Occipital lobe (tissue), 3 donors: ENCODE measurements at places on chromosomes 5 and 9. TPM values are rescaled to one million over a fixed set of nuclear protein-coding genes. Genes with fewer than 3 reads are reported as not detected.
A peak's percentile ranks its signal among the peaks of the same experiment; 100 is the strongest.

- no peak for DNase-seq
Measured at GRCh38 chr9:37251452-37251851, 131.1 kb downstream of the ZCCHC7 start.

Gene DNAH5
- total RNA-seq, result 5.5 TPM

GRCh38 chr5:145712245-145712644 lies 122.9 kb downstream of the PRELID2 start:
- no peak for DNase-seq

DNA sequence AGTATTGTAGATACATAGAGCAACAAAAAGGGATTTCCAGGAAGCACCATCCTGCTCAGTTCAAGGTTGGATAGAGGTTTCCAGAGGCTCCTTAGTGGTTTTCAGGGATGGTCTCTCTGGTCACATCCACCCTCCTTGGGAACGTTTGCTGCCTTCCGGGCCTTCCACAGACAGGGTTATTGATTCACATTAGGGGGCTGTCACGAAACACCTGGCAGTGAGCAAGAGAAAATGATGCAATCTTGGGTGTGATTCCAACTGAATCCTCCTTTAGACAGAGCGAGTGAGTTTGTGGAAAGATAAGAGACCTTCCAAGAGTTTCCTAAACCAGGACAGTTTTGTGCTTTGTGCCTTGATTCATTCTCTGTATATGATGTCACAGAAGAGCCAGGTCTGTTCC lies 43.8 kb upstream of the CTSL start:
- DNase-seq, result no peak

DNA sequence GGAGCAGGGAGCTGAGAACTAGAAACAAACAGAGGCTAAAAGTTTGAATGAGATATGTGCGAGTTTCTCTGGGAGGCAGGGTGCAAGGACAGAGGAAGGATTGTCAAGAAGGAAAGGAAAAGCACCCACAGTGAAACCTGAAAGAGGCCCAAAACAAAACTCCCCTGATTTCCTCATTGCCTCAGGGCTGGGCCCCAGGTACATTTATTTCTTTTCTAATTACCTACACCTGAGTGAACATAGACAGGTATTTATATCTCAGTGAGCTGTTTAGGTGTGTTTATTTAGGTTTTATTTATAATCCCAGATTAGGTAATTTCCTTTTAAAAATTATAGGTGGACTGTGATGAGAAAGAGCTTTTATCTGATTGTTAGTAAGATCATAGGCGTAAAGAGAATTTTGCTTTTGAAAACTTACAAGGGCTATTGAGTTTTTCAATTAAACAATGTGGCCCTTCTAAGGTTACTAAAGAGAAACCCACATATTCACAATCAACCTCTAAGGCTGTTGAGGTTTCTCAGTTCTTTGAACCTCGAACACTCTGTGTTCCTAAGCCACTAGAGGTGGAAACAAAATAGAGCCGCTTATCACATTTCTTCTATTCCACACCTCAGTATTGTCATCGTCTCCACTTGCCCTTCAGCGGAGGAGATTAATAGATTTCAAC lies 344.8 kb downstream of the ZNF608 start:
- DNase-seq, result no peak

DNA sequence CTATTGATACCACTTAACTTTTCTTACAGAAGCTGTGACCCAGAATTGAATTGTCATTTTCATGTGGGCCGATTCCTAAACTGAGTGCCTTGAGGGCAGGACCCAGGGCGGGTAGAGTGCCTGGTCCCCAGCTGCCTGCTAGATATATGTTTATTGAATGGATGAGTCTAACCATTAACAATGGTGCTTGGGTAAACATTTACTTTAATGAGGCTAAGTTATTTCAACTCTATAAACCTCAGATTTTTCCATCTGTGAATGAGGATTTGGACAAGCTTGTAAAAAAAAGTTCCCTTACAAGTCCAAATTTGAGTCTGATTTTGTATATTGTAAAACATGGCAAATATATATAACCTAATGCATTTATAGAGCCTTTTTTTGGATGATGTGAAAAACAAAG lies 181.8 kb upstream of the ELL2 start:
- no peak for DNase-seq

Gene NME5
- total RNA-seq, result 9.4 TPM

Gene SPINK13
- total RNA-seq, result not detected

- DNase-seq, result no peak
Measured at GRCh38 chr9:136974817-136975535, 2.3 kb upstream of the PTGDS start.

DNA sequence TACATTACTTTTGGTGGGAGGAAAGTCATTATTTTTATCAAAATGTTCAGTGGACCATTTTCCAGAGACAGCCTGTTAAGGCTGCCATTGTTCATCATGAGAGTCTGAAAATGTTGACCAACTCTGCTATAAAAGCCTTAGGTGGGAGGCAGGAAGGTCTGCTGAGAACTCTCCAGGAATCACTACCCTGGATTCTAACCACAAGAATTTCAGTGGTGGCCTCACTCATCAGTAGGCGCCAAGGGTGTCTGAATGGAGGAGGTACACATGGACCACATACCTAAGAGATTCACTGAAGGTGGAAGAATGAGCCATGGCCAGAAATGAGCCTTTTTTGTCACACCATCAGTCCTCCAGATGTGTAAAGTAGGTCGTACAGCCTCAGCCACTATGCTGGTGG lies 21.0 kb upstream of the TLX3 start:
- no peak for DNase-seq

DNA sequence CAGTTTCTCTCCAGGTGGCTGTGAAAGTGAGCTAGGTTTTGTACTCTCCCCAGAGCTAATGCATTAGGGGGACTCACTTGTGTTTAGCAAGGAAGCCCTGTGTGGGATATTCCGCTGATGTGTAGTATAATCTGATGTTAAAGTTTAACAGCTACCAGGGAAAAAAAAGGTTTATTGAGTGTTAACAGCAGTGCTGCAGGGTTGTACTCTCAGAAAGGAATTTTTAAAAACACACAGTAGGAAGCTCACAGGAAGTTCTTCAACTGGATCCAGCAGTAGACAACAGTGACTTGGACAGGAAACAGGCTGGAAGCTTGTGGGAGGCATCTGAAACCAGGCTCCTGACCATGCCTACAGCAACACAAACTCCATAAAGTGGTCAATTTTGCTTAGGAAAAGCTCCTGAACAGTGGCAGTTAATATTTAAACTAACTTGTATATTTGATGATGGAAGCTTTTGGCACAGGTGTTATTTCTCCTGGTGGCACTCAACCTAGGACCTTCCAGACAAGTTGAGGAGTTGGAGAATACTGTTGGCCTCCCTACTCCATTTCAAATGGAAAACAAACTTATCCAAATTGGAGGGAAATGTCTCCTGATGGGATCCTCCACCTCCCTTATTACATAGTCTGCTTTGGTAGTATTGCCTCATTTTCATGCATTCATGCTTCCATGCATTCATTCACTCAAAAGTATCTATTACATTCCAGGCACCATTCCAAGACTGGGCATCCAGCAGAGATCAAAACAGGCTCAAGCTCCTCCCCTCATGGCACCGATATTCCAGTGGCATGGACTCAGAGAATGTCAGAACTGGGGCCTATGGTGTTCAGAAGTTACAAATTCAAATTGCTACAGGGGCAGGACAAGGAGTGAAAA lies 54.7 kb downstream of the FOXD1 start:
- DNase-seq, result no peak

DNA sequence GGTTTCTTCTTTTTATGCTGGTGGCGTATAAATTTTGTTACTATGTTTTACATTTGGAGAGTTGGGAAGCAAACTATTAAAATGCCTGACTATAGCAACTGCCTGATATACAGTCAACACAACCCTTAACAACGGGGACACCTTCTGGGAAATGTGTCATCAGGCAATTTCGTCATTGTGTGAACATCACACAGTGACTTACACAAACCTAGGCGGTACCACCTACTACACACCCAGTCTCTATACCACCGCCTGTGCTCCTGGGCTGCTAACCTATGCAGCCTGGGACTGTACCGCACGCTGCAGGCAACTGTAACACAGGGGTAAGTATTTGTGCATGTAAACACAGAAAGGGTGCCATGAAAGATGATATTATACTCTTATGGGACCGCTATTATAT lies 1.3 kb upstream of the CDHR2 start:
- no peak for DNase-seq

GRCh38 chr5:31771500-31771899 lies 132.6 kb downstream of the PDZD2 start:
- DNase-seq, result no peak

- DNase-seq, result no peak
Measured at GRCh38 chr5:32298059-32298415, 14.7 kb downstream of the MTMR12 start.

Gene PRDM9
- total RNA-seq, result not detected

- DNase-seq, result no peak
Measured at GRCh38 chr5:67516948-67517565, 320.5 kb upstream of the CD180 start.

- DNase-seq, result no peak
Measured at GRCh38 chr9:85408494-85408893, 333.3 kb downstream of the AGTPBP1 start.

Gene SLC36A3
- total RNA-seq, result not detected

Gene ROR2
- total RNA-seq, result 0.94 TPM

DNA sequence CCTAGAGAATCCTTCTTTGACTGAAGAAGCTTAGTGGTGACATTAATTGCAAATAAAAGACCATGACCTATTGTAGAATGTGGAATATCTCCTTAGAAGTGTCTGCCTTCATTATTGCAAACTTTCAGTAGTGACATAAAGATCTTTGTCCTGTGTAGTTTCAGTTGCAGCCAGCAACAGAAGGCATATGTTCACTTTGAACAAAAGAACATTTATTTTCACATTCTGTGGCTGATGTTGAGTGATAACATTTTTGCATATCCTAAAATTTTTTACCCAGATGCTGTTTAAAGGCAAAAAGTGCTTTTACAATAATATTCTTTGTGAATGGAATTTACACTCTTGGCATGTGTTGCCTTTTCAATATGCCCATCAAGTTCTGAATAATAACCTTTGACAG lies 165.9 kb downstream of the TMC1 start:
- no peak for DNase-seq

DNA sequence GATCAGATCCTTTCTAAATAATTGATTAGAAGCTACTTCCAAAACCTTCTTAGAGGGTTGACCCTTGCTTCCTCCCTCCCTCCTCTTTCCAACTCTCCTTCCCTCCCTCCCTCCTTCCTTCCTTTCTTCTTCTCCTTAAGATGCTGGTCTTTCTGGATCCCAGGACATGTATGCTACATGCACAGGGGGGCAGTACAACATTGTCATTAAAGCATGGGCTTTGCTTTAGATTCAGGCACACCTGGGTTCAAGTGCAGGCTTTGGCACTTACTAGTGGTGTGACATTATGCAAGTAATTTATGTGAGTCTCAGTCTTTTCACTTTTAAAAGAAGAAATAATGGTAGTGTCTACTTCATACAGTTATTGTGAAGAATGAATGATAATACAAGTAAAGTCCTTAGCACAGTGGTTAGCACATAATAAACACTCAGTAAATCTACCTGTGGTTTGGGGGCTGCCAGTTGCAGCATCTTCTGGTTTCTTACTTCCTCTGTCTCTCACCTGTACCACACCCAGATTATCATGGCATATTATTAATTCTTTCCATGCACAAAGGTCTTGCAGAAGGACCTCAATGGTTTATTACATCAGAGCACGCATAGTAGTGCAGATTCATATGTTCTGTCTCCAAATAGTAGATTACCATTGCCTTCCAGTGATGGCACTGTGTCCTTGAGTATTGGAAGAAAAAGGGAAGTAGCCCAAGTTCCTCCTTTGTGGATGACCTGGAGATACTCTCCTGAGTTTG lies 154.1 kb downstream of the ARHGAP26 start:
- no peak for DNase-seq

Gene AQP3
- not detected for total RNA-seq

Gene TSSK1B
- 0.16 TPM for total RNA-seq

DNA sequence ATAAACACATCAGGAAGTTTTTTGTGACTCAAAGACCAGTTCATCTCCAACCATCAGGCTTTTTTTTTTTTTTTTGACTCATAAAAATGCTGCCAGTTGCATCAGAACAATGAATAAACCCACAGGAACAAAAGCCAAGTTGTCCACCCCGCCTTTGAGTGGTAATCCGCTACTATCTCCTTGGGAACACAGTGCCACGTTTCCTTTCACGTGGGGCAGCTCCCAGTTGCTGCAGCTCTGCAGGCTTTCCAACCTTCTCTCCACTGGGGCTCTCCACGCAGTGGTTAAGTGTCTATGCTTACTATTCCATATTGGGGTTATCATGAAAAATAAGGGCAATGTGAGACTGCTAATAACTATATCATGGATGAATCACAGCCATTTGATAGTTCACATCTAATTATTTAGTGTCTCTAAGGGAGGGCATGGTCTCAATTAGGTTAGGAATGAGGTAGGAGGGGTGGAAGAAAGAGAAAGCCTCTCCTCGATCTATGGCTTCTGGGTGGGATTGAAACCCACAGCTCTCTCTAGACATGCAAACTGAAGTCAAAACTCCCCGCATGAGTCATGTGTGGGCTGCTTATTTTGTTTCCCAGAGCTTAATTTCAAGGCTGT lies 55.8 kb upstream of the ACTBL2 start:
- peak; percentile 32 for DNase-seq

DNA sequence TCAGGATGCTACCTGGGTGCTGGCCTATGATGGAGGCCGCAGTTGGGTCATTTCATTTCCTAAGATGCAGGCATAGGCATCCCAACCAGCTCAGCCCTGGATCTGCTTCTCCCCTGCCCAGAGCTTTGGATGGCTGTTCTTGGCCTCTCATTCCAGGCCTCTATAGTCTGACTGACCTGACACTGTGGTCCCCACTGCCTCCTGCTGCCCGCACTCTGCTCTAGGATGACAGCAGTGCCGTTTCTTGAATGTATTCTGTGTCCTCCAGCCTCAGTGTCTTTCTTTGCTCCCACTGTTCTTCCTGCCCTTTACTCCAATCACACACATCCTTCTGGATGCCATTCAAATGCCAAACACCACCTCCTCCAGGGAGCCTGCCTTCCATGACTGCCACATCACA lies 235.7 kb downstream of the HSPA4 start:
- no peak for DNase-seq

Gene SLC34A3
- total RNA-seq, result 0.16 TPM

Gene DCP2
- total RNA-seq, result 129 TPM

Gene CTSV
- 0.94 TPM for total RNA-seq

Gene DAB2IP
- total RNA-seq, result 11.9 TPM

Gene CCL27
- total RNA-seq, result 0.31 TPM

DNA sequence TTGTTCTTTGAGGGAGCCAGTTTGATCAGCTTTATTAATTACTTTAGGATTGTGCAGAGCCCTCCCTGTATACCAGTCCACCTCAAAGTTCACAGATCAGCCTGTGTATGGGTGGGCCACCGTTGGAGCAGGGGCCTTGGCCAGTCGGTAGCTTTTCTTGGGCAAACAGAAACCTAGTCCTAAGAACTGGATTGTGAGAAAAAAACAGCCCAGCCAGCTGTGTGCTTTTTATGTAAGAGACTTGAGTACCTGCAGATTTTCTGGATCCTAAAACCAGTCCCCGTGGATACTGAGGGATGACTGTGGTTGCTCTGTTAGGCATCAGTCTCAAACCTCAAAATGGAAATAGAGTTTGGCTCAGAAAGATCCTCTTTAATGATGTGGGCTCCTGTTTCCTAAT lies 24.8 kb upstream of the ROPN1L start:
- no peak for DNase-seq

Gene PCDH12
- total RNA-seq, result 2.8 TPM
